Kidney (tissue), 22 donors: ENCODE measurements at places on chromosomes 6 and 20.

DNA sequence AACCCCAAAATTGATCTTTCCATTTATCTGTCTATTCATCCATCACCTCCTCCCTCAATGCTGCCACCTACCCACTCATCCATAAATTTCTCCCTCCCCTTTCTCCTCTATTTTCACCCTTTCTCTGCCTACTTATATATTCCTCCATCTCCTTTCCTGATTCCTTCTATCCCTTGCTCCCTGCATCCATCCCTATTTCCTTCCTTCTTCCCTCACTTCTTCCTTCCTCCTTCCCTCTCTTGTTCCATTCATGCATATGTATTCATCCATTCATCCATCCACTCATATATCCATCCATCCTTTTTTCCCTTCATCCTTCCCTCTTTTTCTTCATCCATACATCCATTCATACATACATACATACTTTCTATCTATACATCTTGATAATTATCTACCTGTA, 76.3 kb upstream of the GGTLC1 start:
- no peak overlapping the region for H3K4me3 ChIP-seq
- no peak for DNase-seq
- no peaks in the 10 kb centered on the region for H3K4me1 ChIP-seq
- no peak overlapping the region for H3K27ac ChIP-seq
- no peaks in the 10 kb centered on the region for H3K27me3 ChIP-seq

DNA sequence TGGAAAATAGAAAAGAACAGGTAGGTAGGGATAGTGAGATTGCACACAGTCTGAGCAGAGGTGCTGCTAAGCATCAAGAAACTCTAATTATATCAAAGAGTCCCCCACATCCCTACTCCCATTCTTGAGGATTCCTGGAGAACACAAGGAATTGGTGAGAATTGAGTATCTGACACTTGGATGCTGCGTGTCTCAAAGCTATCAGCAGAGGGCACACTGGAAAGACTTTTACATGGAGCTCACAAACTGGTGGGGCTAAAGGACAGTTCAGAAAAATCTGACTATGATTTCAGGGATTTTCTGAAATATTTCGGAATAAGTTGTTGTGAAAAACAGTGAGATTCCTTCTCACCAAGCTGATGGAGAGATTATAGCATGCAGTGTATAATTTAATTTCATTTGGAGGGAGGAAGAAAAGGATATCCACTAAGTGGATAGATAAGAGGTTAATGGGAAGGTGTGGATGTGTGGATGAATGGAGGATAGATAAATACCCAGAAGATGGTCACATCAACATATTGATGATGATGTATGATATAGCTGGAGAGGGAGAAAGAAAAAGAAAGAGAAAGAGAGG, 215.4 kb upstream of the DEFB112 start:
- H3K36me3 ChIP-seq: no peaks in the 10 kb centered on the region
- no peak for DNase-seq
- no peak overlapping the region for H3K27ac ChIP-seq
- no peaks in the 10 kb centered on the region for H3K27me3 ChIP-seq

GRCh38 chr6:169266746-169267591, 13.3 kb upstream of the THBS2 start:
- no peaks in the 10 kb centered on the region for H3K4me1 ChIP-seq
- no peak for DNase-seq
- H3K27ac ChIP-seq: no peak overlapping the region
- no peaks in the 10 kb centered on the region for H3K27me3 ChIP-seq

DNA sequence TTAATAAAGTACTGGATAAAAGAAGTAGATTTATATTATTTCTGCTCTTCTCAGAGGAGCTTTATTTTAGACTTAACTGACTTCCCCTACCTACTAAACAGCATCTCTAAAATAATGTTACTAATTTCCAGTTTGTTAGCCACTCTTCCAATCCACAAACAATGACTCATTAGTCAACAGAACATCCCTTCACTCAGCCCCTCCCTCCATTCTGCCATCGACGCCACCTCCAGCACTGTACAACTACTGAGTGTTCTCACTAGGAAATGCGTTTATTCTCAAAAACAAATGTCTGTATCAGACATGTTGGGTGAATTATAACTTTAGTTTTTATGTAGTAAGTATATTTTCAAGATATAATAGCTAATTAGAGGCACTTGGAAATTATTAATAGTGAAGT, 427.0 kb downstream of the EYS start:
- no peaks in the 10 kb centered on the region for H3K36me3 ChIP-seq
- no peak for DNase-seq
- H3K4me3 ChIP-seq: no peak overlapping the region
- H3K27me3 ChIP-seq: no peaks in the 10 kb centered on the region

- DNase-seq: no peak
- H3K4me3 ChIP-seq: no peak overlapping the region
- no peaks in the 10 kb centered on the region for H3K27me3 ChIP-seq
- no peaks in the 10 kb centered on the region for H3K36me3 ChIP-seq
These were observed 155.3 kb downstream of the PLCB1 start for GRCh38 chr20:8287340-8287739.
